ENCODE measurements at places on chromosomes 16 and 17.

DNA sequence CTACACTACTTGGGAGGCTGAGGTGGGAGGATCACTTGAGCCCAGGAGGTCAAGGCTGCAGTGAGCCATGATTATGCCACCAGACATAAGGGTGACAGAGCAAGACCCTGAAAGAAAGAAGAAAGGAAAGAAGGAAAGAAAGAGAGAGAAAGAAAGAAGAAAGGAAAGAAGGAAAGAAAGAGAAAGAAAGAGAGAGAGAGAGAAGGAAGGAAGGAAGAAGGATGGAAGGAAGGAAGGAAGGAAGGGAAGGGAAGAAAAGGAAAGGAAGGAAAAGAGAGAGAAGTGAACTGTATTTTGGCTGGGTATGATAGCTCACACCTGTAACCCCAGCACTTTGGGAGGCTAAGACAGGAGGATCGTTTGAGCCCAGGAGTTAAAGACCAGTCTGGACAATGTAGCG lies 24.3 kb upstream of the PYY start:
- DNase-seq: no peak

DNA sequence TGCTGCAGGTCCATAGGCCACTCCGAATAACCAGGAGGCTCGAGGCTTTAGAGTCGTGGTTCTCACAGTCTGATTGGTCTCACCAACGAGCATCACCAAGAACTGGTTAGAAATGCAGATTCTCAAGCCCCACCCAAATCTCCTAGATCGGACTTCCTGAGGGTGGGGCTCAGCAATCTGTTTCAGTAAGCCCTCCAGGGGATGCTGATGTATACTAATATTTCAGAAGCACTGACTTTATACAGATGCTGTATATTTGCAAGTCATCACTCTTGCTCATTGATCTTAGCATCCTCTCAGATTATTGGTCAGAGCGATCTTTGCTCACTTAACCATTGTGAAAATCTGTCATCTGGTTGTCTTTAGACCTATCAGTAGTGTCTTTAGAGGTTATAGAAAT lies 4.4 kb upstream of the VAC14 start:
- DNase-seq: no peak

GRCh38 chr17:17495536-17496188 lies 533 bp downstream of the RASD1 start:
- peak; percentile 26 for DNase-seq

- no peak for DNase-seq
These were observed 22.1 kb downstream of the RAI1 start for GRCh38 chr17:17703140-17703919.

GRCh38 chr16:80158766-80159165 lies 382.0 kb upstream of the DYNLRB2 start:
- DNase-seq: no peak

DNA sequence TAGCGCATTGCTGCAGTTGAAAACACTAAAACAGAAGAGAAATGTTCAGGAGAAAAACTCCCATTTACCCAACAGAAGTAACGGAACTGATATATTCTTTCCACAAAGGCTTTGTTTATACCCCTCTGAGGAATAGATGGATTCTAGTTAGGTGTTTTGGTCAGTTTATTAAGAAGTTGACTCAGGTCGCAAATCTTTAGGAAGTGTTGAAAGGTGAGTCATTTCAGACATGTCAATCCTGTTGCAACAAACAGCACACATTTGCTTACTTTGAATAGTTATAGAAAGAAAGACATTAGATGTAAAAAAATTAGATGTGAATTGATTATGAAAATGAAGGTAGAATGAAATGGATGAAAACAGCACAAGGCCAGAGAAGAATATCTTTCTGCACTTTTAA lies 941.0 kb downstream of the KCNJ2 start:
- DNase-seq: no peak

DNA sequence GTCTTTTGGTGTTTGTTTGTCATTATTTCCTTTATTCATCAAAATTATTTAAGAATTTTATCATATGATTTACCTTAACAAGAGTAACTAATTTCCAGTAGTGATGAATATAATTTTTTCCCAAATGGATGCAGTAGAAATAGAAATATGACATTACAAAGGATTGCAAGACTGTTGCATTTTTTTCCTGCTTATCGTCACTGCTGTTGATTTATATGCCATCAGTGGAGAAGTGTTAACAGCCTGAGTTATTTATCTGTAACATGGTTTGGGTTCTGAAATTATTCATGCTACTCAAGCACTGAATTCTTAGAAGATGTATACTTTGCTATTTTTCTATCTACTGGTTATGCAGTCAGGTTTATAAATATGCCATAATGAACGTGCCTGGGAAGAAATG lies 68.6 kb downstream of the TMEM100 start:
- no peak for DNase-seq

- DNase-seq: no peak
These were observed 31.3 kb upstream of the SLC39A11 start for GRCh38 chr17:73123606-73124320.

DNA sequence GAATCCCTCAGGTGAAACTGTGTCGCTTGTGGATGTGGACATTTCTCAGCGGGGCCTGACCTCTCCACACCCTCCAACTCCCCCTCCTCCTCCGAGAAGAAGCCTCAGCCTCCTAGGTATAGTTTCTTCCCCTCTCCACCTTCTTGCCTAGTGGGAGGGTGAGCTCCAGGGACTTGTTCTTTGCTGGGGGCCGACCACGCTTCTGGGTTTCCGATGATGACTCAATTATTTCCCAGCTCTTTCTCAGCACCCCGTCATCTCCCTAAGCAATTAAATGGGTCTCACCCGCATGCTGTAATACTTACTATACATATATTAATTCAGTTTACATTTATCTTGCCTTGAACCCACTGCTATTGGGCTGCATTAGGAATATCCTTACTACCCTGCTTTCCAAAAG lies 13.1 kb downstream of the SOCS7 start:
- DNase-seq: no peak

- peak; percentile 54 for DNase-seq
These were observed 77.0 kb downstream of the MYH13 start for GRCh38 chr17:10295728-10296343.

DNA sequence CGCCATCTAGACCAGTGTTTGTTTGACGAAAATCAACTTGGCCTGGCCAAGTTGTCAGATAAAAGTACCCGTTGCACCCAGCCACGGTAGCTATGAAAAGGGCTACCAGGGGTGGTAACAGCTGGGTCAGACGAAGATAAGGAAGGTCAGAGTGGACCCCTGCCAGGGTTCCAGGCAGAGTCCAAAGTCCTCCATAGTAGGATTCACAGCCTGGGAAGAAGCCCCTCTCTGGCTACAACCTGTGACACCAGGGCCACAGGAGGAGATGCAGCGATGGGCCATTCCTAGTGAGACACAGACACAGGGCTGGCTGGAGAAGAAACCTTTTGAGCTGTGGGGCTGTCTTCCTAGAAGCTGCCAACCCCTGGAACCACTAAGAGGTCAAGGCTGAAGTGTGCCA lies 39.3 kb downstream of the MEAK7 start:
- no peak for DNase-seq

DNA sequence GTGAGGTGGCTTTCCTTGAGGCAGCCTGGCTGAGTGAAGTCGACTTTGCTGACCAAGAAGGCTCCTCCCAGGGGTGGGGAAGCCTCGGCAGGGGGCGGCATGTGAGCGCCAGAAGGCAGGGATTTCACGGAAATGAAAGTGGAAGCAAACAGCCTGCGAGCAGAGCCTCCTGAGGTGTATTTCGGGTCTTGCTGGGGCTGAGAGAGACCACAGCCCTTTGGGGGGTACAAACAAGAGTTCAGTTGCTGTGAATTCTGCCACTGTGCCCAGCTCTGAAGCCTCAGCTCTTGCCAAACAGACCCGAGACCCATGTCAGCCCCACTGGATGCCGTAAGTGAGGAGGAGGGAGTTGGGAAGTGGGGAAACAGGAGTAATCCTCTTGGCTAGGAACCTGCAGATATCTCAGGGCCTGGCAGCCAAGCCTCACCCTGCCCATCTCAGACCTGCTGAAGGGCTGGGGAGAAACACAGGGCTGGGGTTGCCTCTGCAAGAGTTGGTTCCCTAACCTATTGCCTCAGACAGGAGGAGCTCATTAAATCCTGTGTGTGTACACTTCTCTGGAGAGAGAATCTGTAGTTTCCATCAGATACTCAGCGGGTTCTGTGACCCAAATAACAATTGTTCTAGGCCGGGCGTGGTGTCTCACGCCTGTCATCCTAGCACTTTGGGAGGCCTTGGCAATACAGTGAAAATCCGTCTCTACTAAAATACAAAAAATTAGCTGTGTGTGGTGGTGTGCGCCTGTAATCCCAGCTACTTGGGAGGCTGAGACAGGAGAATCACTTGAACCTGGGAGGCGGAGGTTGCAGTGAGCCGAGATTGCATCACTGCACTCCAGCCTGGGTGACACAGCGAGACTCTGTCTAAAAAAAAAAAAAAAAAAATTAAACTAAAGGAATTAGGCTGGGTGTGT lies at the start of gene IFI35:
Gene IFI35, plus strand, starts transcription at position 146 of the 913 bp plus-strand sequence. Its CDS starts 164 bp downstream, at position 310.
- DNase-seq: peak; percentile 91

GRCh38 chr17:80100035-80100323 lies 1.4 kb upstream of the GAA start:
- DNase-seq: no peak

GRCh38 chr17:74943808-74944522 lies 8.3 kb downstream of the OTOP3 start:
- no peak for DNase-seq

DNA sequence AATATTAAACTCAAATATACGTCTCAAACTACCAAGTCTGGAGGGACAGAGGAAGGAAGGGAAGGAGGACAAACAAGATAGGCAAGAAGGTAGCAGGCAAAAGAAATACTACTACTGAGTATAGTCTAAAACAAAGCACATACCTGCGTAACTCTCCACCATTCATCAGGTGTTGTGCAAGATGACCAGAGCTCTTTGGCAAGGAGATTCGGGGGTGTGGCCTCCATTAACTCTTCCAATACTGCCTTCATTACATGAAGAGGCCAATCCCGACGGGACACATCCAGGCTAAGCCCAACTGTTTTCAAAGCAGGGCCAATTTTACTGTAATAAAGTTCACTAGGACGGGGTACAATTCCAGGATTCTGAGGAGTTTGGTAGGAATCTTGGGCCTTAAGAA lies 38.2 kb upstream of the ARL6IP1 start:
- no peak for DNase-seq

DNA sequence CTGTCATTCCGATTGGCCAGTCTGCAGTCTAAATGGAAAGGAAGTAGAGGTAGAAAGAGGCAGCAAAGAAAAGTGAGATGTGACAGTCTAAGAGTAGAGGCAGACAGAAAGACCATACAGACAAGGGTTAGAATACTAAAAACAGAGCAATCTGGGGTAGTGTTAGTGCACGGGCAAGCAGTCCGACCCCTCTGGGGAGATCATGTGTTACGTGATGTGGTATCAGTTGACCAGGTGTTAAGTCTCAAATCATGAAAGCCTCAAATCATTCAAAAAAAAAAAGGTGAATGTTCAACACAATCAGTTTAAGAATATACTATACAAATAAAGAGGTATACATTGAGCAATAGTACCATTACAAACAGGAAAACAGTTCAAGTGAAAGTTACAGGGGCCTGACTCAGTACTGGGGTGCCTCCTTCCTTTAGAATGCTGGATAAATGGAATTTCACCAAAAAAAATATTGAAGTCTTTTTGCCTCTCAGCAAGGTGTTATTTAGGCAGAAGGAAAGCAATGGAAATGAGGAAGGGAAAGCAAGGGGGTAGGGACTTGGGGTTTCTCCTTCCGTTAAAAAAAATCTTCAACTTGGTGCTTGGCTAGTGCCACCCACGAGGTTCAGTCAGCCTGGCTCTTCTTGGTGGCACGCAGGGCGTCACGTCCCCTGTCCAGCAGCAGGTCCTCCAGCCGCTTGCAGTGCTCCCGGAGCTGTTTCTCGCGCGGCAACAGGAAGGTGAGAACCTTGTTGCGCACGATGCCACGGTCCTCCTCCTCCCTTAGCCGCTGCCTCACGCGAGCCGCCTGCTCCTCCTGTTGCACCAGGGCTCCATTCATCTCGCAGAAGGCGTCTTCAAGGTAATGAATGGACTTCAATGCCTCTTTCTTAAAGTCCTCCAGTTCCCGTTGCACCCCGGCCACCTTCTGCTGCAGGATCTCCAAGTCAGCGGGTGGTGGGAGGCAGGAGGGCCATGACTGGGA lies 616 bp downstream of the CCDC182 start:
- DNase-seq: no peak

DNA sequence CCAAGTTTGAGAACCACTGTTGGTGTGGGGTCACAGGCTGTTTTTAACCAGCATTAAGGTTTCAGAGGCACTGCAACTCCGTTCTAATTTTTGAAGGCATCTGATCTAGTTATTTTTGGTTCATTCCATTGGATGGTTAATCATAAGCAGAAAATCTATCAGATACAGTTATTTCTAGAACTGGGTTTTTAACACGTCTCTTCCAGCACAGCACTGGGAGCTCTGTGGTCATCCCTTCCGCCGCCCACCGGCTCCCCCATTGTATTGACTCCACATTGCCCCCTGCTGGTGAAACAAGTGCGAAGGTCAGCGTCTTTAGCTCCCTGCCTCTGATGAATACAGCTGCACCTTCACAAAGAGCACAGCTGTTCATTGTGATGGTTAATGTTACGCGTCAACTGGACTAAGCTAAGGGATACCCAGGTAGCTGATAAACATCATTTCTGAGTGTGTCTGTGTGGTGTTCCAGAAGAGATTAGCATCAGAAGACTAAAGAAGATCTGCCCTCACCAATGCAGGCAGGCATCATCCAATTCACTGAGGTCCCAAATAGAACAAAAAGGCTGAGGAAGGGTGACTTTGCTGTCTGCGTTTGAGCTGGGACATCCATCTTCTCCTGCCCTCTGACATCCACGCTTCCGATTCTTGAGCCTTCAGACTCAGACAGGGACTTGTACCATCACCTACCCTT lies 8.5 kb downstream of the CCL18 start:
- peak; percentile 87 for DNase-seq

DNA sequence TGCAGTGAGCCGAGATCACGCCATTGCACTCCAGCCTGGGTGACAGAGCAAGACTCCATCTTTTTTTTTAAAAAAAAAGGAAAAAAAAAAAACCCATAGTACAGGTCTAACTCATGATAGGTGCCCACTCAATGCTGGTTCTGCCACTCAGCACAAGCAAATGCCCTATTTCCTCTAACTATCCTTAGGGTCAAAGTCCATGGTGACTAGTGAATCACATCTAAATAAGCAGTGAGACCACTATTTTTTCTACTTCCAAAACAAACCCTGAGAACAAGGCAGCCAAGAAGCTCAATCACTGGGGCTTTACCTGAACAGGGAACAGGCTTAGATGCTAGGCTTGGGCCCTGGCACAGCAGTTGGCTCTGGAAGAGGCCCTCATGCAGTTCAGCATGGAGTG lies 3.4 kb downstream of the BLTP2 start:
- no peak for DNase-seq

DNA sequence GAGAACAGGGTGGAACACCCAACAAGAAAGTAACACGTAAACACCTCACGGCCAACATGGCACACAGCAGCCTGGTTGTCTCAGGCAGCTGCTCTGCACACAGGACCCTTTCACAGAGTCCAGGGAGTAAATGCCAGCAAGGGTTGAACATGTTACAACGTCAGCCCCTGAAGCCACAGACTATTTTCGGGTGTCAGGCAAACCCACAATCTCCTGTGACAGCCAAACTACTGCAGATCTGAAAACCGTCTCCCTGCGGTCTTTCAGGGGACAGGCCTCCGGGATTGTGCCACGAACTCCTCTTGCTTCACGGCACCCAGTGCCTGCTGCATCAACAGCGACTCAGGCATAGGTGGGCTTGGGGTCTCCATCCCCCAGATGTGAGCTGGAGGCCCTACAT lies 127.7 kb downstream of the XYLT1 start:
- peak; percentile 47 for DNase-seq

- peak; percentile 44 for DNase-seq
These were observed at the start of gene CEP295NL for GRCh38 chr17:78903101-78903779. CEP295NL (minus strand) TSS chr17:78903201; CDS start chr17:78901828, 1,373 bp downstream.
